ENCODE measurements at places on chromosomes 1 and 21.

- DNase-seq, result peak; percentile 42
Measured at GRCh38 chr1:228276901-228277490, 69.2 kb downstream of the OBSCN start.

DNA sequence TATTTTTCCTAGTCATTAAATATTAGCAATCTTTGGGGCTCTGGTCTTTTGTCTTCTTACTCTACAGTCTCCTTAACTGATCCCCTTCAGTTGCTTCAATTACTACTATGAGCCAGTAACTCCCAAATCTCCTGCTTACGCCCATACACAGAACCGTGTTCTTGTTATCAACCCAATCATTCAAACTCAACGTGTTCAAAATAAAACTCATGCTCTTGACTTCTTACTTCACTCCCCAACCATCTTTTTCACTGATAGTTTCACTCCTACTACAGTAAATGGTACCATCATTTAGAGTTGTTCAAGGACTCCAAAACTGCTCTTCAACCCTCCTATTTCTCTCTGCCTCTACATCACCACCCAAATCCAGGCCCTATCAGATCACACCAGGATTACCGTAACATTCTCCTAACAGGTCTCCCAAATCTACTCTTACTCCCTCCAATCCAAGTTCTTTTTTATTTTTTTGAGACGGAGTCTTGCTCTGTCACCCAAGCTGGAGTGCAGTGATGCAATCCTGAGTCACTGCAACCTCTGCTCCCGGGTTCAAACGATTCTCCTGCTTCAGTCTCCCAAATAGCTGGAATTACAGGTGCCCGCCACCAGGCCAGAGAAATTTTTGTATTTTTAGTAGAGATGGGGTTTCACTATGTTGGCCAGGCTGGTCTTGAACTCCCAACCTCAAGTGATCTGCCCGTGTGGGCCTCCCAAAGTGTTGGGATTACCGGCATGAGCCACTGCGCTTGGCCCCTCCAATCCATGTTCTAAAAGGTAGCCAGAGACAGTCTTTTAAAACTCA is 3.0 kb downstream of the YARS1 start:
- no peak for DNase-seq

DNA sequence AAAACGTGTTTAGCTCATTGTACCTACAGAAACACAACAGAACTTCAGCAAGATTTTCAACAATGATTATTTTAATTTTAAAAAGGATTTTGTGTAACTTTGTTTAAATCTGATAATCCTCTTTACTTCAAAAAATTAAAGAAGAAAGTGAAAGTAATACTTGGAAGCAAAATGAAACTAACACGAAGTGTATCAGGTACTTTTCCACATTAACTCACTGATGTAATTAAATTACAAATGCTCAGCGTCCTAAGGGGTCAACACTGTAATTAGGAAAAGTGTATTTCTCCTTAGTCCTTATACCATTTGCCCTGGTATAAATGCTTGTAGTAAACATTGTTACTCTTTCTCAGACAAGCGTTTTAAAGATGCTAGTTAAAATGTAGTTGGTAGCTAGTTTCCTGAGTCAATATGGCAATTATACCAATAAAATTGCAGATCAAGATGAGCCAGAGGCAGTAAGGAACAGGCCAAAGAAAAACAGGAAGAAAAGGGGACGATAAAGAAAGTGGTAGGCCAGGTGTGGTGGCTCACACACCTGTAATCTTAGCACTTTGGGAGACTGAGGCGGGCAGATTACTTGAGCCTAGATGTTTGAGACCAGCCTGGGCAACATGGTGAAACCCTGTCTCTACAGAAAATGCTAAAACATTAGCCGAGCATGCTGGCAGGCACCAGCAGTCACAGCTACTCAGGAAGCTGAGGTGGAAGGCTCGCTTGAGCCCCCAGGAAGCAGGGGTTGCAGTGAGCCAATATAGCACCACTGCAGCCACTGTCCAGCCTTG is 553.0 kb downstream of the SMYD3 start:
- DNase-seq, result no peak

DNA sequence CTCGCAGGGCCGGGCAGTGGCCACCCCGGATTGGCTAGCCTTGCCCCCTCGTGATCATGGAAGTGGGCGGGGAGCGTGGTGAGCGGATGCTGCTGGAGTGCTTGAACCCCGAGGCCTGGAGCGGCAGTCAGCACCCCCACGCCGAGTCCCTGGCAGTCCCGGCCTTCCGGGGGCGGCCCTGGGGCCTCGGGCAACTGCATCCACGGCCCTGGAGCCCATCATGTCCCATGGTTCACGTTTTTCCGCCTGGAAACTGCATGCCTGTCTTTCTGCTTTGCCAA is 45.6 kb downstream of the CDC7 start:
- DNase-seq, result no peak

- peak; percentile 37 for DNase-seq
Measured at GRCh38 chr1:61455400-61455799, 269.5 kb downstream of the TM2D1 start.

- DNase-seq, result no peak
Measured at GRCh38 chr1:31444725-31445448, 31.9 kb downstream of the SERINC2 start.

DNA sequence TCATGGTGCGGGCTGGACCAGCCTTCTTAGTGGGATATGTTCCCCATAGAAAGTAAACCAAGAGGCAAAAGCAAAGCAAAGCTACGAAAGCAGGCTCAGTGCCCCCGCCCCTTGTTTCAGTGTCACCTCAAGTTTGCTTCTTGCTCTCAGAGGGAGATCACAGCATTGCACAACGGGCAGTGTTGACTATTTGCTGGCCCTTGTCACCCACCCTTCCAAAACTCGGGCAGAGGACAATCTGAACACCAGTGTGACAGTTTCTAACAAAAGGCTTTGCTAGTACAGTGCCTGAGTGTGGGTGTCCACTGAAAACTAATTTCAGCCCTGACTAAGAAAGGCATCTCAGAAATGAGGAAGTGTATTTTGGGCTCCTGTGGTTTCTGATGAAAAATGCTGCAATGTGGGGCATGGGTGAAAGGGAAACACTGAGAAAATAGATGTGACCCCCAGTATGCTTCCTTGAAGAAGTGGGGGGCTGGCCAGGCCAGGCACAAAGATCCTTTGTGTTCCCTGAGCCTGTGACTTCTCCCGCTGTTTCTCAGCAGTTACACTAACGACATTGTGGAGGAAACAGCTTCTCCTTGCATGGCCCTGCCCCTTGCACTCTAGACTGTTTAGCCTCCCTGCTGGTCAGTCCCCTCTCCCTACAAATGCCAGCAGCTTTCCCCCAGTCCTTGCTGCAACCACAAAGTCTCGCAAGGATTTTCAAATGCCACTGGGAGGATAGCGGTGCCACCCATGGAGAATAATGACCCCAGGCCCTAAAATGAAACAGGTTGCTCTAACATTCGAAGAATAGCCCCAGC is 33.3 kb upstream of the KCNE1 start:
- DNase-seq, result no peak

DNA sequence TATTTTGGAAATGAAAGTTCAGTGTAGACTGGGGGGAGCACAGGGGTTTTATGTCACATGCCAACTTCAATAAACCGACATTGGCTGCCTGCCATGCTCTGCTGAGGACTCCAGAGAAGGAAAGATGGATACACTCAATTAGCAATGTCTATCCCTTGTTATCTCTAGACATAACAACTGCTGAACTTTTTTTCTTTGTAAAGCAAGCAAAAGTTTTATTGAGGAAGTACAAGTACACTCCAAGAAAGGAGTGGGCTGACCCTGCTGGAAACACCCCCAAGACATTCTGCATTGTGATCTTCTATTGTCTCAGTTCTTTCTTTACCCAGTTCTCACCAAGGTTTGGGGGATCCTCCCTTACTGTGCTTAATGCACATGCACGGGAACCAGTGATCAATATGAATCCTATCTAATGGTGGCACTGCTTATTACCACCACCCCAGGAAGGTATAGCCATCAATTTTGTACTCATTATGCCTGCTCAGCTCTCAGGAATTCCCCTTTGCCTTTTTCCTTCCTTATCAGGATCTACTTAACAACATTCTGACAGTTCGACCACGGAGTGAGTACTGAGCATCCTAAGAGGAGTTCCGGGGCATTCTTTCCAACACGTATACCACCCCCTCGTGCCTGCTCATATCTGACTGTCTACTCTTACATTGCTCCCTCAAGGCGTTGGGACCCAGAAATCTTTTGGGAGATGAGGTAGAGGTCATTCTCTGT is 28.7 kb downstream of the SYNJ1 start:
- no peak for DNase-seq

DNA sequence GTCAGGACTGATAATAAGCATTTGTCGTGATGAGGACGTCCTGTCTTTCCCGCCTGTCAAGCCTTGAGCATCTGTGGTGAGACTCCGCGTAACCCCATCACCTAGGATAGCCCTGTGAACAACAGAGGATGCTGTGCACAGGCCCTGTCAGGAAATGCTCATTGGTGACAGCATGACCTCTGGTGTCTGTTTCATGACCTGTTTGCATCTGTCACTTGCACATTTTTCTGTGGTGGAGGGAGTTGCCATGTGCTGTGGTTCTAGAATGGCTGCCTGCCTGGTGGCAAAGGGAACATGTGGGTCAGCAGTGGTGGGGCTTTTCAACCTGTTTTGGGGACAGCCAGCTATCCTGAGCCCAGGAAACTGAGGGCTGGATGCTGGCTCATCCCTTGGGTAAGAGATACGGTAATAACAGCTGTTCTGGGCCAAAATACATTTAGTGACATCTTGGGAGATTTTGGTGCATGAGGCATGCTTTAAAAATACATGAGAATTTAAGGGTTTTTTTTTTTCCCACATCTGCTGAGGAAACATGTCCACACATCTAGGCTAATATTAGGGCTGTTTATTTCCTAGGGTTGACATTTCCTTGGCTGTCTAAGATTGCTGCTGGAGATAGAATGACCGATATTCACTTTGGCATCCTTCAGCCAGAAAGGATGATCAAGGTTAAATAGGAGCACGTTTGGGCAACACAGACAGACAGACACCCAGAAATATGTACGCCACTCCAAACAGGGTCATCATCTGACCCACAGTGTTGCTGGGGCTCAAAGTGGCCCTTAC is 52.9 kb downstream of the KCNC4 start:
- DNase-seq, result no peak

DNA sequence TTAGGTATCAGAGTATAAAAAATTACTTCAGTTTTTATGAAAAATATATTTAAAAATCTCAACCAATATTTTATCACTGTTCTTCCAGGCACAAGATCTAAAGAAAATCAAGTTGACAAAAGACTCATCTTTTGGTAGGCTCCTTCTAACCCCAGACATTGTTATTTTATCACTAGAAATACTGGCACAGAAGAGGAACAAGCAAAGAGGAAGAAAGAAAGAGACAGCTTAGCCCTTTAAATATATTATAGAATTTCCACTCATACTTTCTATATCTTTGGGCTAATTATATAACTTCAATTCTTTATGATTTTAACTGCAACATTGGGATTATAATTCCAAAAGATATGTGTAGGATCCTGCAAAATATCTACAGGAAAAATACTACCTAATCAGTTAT is 32.4 kb downstream of the SPTA1 start:
- DNase-seq, result no peak

DNA sequence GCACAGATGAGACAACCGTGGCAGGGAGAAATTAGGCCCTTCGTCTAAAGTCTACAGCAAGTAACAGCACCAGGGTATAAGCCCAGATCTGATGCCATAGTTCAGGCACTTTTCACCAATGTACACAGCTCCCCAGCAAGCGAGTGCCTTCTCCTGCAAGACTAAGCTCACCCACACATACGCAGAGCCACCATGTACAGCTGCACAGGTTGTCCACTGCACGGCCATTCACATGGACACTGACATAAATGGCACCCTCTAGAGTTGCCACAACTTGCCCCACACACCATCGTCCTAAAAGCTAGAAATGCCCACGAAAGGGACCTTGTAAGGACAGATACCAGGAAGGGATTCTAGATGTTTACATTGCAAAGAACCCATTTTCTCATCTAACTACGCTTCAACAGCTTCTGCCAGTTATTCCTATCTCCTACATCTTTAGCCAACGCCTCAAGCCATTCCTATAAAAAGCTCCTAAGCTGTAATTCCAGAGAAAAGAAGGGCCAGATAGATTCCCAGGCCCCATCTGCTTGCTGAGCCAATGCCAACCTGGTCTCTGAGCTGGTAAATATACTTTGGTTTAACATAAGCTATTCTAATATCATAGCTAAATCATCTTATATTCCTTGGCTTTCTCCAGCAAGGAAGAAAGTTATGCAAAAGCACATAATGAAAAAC is 174.0 kb upstream of the KAZN start:
- DNase-seq, result no peak

Data from right forelimb (tissue), 1 donor.